ENCODE measurements at places on chromosomes 3 and 15.

- DNase-seq = no peak
These were observed 58.4 kb upstream of the COL8A1 start for GRCh38 chr3:99579965-99580364.

GRCh38 chr15:73539212-73540128 lies 93.7 kb downstream of the NPTN start:
- DNase-seq = no peak

DNA sequence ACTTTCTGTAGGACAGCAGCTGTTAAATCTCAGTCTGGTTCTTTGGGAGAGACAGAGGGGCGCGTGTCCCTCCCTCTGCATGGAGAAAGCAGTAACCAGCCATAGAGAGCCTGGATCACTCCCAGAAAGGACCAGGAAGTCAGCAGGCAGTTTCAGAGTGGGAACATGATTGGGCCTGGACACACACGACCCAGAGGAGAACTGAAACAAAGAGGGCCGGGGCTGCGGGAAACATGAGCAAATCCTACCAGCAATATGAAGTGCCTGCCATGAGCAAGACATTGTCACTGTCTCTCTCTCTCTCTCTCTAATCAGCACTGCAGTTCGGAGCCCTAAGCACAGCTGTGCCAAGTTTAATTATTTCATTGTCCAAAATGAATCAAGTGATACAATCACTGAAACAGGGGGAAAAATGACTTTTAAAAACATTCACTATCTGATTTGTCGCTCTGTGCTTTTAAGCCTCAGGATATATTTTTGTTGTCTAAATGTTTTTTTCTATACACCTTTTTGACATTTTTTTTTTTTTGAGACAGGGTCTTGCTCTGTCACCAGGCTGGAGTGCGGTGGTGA lies 17.6 kb downstream of the MUC13 start:
- DNase-seq = no peak

DNA sequence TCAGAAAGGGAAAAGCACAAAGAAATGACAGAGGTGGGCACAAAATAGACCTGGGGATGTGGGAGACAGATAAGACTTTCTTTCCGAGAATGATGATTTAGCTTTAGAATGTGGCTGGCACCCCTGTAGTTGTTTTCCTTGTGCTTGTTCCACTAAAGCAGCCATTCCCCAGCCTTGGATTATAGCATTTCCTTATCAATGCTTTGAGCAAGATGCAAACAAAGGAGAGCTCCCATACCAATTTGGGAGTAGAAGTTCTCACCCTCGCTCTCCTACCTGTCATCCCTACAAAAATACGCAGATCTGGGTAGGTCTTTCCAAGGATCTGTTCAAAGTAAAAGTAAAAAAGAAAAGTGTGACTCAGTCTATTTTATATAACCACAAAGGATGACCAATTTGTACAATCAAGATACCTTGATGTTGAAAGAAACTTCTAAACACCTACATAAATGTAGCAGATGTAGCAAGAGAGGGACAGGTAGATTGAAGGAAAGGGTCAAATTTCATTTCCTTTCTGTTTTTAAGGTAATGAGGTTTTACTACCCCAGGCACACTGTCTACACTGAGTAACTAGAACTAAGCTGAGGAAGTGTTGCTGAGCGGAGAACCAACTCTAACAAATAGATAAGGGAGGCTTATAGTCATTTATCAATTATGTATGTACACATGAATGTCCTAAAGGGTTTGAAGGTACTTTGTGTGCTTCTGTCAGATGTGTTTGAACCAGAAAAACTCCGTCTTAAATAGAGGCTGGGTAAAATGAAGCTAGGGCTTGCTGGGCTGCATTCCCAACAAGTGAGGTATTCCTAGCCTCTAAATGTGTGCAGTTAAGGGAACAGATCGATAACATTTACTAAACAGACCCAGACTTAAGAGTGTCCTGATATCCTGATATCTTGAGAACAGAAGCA lies 91.1 kb upstream of the LRRN1 start:
- DNase-seq = no peak

- no peak for DNase-seq
These were observed 33.3 kb downstream of the PCSK6 start for GRCh38 chr15:101456057-101456739.

DNA sequence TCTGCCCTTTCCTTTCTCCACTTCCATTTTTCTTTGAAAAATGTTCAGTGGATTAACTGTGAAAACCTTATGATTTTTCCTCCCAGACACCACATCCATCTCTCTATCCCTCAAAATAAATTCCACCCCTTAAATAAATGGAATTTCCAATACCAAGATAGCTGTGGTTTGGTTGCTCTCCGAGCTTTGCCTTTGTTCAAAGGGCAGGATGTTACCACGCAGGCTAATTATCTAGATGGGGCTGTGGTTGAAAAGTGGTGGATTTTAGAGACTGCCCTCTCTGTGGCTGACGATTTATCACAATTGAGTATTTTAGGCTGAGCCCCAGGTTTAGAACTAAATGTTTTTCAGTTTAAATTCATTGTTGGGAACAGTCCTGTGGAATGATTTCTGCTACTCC lies 36.9 kb upstream of the CMSS1 start:
- no peak for DNase-seq

DNA sequence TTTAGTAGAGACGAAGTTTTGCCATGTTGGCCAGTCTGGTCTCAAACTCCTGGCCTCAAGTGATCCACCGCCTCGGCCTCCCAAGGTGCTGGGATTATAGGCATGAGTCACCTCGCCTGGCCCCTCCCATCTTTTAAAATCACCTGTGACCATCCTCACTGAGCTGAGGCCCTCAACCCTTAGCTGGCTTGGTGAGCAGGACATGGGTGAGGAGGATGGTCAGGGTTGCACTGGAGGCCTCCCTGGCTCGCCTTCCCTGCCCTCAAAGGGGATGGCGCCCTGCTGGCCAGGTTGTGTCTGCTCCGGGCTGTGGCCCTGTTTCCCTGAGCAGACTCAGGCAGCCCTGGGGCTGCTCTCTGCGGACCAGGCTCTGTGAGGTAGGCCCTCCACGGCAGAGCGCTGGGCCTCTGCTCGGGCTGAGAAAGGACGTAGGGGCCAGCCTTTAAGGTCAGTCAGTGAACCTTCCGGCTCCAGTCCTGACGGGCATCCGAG lies 33.7 kb downstream of the SYNM start:
- DNase-seq = no peak

DNA sequence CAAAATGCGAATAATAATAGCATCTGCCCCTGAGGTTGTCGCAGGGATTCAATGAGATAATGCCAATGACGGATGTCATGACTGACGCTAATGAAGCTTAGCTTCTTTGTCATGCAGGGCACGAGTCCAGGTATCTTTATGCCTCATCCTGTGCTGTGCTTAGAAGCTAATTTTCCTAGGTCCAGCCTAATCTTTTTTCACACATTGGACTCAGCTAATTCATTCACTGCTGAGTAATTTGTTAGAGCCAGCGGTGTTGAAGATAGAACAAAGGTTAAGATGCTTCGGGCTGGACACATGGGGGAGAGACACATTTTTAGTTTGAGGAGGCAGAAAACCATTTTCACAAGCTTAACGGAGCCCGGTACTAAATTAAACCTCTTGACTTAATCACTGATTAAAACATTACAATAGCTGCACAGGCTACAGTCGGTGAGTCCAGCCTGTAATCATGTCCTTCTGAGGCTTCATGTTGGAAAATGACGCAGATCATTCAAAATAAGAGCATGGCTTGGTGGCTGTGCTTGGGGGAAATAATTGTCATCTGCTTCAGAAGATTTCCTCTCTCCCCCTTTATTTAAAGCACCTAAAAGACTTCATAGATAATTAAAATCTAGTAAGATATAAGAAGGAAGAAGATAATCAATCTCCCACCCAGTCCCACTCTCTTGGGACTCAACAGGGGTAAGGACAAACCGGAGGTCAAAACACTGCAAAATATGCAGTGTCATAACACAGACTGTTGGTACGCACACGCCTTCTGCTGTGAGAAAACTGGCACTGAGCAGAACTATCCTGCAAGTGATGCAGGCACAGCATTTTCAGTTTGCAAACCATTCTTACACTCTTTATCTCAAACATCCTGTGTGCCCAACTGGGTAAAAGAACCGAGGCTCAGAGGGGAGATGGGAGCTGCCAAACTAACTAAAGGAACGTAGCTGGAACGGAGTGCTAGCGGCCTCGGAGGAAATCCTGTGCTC lies 3.3 kb upstream of the CCDC174 start:
- DNase-seq = no peak

DNA sequence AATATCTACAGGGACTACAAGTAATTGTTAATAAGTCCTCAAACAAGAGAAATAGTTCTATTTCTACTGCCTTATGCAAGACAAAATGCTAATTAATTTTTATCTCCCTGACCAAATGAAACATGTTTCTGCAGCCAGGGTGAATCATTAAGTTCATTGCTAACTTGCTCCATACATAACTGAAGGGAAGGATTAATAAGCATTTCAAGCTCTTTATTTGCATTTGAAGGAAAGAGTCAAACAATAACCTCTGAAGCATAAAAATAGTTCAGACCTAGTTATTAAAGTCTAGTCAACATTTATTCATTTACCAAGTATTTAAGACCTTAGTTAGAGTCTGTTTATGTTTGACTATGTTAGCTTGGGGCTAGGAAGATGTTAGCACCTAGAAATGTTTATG lies 120.0 kb downstream of the ATP1B3 start:
- no peak for DNase-seq

DNA sequence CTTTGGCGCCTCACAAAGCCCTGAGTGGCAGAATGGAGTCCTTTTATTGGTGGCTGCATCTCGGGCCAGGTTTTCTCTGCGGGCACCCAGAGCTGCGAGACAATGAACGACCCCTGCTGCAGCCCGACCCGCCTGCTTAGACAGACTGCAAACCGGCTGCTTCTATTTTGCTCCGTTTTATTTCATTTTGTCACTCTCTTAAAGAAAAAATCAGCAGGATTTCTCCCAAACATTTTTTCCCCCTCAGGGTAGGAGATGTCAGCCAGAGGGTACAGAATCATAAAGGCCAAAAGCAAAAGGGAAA lies 64.8 kb downstream of the OXNAD1 start:
- DNase-seq = no peak

DNA sequence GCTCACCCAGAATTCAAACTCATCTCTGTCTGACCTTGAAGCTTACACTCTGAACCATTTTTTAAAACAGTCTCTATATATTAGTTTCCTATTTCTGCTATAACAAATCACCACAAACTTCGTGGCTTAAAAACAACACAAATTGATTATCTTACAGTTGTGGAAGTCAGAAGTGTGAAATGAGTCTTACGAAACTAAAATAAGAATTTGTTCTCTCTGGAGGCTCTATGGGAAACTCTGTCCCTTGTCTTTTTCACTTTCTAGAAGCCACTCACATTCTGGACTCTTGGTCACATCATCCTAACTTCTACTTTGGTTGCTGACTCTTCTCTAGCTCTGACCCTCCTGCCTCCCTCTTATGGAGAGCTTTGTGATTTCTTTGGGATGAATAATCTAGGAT lies 429.3 kb upstream of the THBS1 start:
- no peak for DNase-seq

DNA sequence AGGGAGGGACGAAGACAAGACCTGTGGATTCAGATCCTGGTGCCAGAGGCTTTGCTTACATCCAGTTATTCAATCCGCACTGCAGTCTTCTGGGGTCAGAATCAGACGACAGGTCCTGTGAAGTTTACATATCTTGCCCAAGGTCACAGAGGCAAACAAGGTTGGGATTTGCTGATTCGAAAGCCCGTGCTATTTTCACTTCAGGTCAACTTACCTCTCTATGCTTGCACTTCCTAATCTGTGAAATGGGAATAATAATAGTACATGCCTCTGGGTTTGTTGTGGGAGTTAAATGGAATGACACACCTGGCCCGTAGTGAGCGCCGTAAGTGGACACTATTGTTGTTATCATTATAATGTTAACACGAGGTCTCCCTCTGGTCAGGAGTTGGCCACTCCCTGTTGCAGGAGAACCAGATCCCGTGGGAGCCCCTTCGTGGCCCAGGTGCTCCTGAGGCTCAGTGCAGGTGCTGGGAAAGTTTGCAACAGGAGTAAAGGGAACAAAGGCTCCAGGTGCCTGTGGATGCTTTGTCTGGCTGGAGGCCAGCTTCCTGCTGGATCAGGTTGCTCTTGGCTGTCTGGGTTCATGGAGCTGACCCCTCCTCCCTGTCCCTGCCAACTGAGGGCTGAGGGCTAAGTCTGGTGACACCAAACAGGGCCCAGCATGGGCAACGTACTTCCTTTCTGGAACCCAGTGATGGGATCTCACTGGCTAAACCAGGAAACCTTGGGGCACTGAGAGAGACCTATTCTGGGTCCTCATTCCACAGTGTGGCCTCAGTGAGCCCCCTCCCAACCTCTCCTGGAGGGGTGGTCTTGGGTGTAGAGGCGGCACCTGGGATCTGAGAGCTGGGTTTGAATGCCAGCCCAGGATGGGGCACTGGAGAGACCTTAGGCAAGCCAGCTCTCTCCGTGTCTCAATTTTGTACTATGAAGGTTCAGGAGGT lies 40.1 kb upstream of the SEMA4B start:
- DNase-seq = no peak

DNA sequence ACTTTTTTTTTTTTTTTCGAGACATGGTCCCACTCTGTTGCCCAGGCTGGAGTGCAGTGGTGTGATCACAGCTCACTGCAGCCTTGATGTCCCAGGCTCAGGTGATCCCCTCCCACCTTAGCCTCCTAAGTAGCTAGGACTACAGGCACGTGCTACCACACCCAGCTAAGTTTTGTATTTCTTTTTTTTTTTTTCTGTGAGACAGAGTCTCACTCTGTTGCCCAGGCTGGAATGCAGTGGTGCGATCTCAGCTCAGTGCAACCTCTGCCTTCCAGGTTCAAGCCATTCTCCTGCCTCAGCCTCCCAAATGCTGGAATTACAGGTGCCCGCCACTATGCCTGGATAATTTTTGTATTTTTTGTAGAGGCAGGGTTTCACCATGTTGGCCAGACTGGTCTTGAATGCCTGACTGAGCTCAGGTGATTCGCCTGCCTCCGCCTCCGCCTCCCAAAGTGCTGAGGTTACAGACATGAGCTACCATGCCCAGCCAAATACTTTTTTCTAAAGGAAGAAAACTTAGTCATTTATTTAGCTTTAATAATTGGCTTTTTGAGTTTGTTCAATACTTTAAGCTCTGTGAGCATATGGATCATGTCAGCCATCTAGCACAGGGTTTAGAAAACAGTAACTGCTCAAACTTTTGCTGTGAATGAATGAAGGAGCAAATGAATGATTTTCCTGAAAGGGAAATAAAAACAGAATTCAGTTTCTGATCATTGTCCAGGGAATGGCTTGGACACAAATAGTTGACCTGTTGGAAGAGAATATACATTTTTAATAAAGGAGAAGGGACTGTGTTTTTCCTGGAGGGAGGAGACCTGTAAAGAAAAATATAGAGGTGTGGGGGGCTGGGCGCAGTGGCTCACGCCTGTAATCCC lies 26.0 kb downstream of the UBE2E1 start:
- no peak for DNase-seq

GRCh38 chr3:107855710-107856109 lies 235.1 kb downstream of the CD47 start:
- DNase-seq = no peak

GRCh38 chr3:45932112-45932511 lies 11.2 kb upstream of the CXCR6 start:
- no peak for DNase-seq

DNA sequence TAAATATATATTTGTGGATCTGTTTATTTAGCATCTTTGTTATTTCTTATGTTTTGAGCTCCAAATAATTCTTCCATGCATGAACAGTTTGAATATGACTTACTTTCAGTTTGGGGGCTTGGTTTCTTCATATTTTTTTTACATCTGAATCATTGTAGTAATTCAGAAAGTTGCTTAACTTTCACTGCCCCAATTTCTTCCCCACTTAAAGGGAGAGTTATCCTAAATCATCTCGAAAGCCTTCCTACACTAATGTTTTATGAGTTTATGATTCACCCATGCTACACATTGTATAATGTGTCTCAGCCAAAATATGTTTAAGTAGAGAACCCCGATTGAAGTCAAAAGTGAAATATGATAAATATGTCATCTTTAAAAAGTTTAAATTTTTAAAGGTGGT lies 47.8 kb downstream of the SPRED1 start:
- DNase-seq = no peak

Measured in frontal cortex (tissue), 4 donors.